AG20443 (cell line): ENCODE measurements at places on chromosomes 2 and 18.
A peak's percentile ranks its signal among the peaks of the same experiment; 100 is the strongest.

DNA sequence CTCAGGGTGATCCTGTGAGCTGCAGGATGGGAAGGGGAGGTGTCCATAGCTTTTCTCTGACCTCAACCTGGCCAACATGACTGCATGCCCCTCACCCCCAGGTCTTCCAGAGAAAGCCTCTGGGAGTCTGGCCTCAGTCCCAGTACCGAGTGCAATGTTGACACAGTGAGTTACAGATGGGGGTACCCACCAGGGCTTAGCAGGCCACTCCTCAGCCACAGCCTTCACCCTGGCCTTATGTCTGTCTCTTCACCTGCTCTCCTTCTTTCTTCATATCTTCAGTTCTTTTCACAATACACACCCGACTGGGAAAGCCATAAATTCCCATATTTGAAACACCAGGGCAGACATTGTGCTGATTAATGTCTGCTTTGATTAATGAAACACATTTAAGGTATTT, 33.5 kb downstream of the AOX1 start:
- no peak for DNase-seq

DNA sequence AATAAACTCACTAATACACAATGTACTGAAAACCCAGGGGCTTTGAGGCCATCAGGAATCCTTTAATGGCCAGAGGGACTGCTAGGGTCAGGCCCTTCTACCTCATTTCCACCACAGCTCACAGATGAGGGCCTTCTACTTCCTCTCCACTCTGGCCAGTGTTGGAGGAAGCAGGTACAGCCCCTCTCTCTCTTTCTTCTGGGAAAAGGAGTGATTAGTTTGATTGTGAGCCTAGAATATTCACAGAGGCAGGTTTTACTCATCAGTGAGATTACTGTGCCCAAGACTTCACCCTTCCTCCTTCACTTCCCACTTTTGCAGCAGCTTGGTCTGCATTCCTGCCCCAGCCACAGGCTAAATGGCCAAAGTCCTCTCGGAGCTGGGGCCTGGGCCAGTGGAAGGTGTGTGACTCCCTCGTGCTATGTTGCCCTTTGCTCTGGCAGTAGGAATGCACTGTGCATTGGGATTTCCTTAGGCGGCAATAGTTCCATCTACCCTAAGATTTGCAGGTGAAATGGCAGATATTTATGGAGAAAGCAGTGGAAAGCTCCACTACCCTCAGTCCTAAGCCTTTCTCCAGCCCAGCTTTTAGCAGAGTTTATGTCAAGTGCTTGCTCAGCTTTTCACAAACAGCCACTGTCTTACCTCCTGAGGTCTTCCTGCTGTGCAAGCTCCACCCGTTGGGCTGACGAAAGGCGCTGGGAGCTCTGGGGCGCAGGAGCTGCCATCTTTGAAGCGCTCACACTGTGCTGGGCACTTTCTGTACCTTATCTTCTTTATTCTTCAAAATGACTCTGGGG, 36.2 kb upstream of the YES1 start:
- no peak for DNase-seq

DNA sequence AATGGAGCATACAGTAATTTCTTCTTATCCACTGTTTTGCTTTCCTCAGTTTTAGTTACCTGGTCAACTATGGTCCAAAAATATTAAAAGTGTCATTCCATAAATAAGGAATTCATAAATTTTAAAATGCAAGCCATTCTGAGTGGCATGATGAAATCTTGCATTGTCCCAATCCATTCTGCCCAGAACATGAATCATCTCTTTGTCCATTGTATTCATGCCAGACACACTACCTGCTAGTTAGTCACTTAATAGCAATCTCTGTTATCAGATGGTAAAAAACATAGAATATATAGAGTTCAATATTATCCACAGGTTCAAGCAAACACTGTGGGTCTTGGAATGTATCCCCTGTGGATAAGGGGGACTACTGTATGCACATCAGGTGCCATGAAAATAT, 872.2 kb upstream of the NXPH2 start:
- DNase-seq = no peak

- no peak for DNase-seq
These were observed 21.1 kb downstream of the NBAS start for GRCh38 chr2:15539999-15540398.

DNA sequence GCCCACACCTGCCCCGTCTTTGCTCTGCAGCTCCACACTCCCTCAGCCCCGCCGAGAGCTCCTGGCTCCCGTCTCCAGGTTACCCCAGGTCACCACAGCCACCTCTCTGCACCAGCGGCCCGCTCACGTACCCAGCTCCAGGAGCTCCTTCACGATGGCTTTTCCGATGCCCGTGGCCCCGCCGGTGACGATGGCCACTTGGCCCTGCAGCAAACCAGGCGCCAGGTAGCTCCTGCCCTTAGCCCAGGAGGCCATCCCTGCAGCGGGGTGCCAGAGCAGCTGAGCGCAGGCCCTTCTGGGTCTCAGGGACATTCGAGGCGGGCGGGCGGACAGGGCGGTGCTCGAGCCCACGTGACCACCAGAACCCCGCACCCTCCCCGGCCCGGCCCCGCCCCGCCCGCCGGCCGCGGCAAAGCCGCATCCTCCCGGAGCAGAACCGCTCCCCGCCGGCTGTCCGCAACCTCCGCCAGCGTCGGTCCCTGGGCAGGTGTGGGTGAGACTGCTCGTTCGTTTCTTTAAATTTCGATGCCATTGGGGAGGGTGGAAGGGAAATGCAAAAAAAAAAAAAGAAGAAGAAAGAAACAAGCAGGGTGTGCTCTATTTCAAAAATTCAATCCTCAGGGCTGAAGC, at the start of the genes PECR and TMEM169:
Gene PECR, minus strand, starts transcription at position 323 of the 630 bp plus-strand sequence. Its CDS starts 68 bp downstream, at position 255.
Gene TMEM169, plus strand, starts transcription at position 433 of the 630 bp plus-strand sequence. CDS start 14,045 bp downstream, outside the sequence.
- peak; percentile 97 for DNase-seq

DNA sequence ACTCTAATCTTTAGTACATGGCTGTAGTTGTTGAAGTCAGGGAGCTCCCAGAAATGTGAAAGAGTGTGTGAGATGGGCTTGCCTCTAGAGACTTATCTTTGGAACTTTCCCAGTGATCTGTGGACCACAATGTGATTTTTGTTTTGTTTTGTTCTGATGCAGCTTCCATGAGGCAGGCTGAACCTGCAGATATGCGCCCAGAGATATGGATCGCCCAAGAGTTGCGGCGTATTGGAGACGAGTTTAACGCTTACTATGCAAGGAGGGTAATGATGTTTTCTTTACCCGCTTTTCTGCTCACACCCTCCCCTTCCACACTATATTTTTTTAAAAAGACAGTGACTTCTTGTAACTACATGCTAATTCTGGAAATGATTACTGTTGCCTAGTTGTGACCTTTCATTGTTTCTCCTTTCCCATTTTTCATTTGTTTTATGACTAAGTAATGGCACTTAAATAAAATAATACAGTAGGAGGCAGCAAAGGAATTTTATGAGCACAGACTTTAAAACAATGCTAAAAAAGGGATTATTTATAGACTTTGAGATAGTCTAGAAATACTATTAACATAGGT, 29.3 kb downstream of the BCL2L11 start:
- DNase-seq = no peak

GRCh38 chr2:207160115-207160514, 5.6 kb downstream of the KLF7 start:
- no peak for DNase-seq

GRCh38 chr2:139790807-139791752, 1010.9 kb upstream of the NXPH2 start:
- peak; percentile 11 for DNase-seq

- no peak for DNase-seq
These were observed 58.9 kb upstream of the GATA6 start for GRCh38 chr18:22110461-22110924.

GRCh38 chr2:229528846-229529245, 185.5 kb downstream of the DNER start:
- DNase-seq = no peak

GRCh38 chr2:239629926-239630617, 229.3 kb upstream of the HDAC4 start:
- peak; percentile 56 for DNase-seq

GRCh38 chr2:71685073-71685848, 231.9 kb downstream of the DYSF start:
- no peak for DNase-seq

DNA sequence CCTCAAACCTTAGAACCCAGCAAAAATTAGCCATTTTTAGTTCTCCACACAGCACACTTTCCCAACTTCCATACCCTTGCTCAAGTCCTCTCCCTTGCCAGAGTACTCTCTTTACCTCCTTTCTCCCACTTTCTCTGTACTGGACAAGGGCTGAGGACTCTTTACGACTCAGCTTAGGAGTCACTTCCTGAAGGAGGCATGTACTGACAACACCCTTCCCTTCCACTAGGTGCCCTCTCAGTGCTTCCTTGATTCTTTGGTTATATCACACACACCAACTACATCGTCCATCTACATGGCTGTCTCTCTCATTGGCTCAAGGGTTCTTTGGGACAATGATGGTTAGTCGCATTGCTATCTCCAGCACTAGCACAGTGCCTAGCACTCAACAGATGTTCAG, 5.2 kb upstream of the C18orf63 start:
- DNase-seq = peak; percentile 48

DNA sequence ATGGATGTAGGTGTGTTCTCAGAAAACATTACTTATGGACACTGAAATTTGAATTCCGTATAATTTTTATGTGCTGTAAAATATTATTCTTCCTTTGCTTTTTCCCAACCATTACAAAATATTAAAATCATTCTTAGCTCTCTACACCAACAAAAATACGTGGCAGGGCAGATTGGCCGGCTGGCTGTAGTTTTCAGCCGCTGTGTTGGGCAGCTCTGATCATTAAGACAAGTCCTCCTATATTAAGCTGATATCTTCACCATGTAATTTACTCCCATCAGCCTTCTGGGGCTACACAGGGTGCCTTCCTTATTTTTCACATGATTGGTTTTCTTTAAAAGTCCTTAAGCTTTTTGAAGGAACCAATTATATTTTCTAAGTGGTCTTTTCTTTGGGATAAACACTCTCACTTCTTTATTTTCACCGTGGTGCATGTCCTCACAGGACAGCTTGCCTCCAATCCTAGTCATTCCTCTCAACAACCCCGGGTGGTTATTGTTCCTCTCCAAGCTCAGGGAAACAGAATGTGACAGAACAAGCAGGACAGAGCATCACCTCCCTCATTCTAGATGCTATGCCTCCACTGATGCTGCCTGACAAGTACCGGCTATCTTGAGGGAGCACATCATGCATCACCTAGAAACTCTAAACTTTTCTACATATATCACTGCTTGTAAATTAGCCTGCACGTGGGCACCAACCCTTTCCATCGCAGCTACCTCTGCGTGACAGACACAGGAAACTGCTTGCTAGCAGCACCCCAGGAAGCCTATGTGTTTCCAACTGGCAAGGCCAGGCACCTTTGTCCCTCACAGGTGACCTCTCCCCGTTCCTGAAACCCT, 362.3 kb downstream of the MYCN start:
- DNase-seq = no peak

- DNase-seq = no peak
These were observed 38.4 kb downstream of the CALCRL start for GRCh38 chr2:187409682-187410081.

GRCh38 chr2:33236482-33237385, 239.7 kb upstream of the RASGRP3 start:
- peak; percentile 15 for DNase-seq

DNA sequence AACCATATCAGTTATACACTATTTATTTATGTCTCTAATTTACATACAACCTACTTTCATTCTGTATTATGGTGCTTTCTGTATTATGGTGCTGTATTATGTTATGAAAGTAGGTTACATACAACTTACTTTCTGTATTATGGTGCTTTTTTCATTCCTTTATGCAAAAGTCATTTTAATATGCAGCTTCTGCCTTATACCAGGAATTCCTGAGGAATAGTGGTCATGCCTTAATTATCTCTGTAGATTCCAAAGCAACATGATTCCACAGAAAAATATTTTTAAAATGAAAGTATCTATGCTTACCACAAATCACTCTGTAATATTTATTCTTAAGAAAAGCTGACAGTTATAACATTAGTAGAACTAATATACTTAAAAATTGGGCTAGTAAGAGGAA, 922.0 kb upstream of the NRXN1 start:
- DNase-seq = no peak

DNA sequence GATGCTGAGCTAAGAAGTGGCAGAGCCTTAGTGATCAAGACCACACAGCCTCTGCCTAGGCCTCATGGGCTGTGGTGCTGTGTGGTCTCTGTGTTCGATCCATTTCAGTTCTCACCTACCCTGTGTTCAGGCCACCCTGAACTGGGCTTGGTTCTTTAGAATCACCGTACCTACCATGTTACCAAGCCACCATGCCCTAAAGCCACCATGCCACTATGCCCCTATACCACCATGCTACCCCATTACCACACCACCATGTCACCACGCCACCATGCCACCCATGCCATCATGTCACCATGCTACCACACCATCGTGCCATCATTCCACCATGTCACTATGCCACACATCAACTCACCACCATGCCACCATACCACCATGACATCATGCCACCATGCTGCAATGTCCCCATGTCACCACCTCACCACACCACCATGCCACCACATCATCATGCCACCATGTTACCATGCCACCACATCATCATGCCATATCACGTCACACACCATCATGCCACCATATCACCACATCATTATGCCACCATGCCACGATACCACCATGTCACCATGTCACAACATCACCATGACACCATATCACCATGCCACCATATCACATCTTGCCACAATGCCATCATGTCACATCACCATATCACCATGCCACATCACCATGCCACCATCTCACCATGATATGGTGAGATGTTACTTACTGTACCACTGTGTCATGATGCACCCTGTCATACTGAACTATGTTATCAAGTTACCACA, 191.0 kb upstream of the ARL4C start:
- no peak for DNase-seq

- no peak for DNase-seq
These were observed 172.6 kb upstream of the PXDN start for GRCh38 chr2:1916881-1917280.

GRCh38 chr2:208285853-208286252, 19.8 kb downstream of the PIKFYVE start:
- DNase-seq = no peak

GRCh38 chr2:172229125-172229524, 126.4 kb upstream of the DLX2 start:
- DNase-seq = no peak

GRCh38 chr18:57951117-57951796, 92.8 kb upstream of the NEDD4L start:
- DNase-seq = no peak

- DNase-seq = no peak
These were observed 162.4 kb upstream of the MYT1L start for GRCh38 chr2:2493496-2493895.

- peak; percentile 75 for DNase-seq
These were observed 80.1 kb downstream of the PLA2R1 start for GRCh38 chr2:159982270-159982669.

DNA sequence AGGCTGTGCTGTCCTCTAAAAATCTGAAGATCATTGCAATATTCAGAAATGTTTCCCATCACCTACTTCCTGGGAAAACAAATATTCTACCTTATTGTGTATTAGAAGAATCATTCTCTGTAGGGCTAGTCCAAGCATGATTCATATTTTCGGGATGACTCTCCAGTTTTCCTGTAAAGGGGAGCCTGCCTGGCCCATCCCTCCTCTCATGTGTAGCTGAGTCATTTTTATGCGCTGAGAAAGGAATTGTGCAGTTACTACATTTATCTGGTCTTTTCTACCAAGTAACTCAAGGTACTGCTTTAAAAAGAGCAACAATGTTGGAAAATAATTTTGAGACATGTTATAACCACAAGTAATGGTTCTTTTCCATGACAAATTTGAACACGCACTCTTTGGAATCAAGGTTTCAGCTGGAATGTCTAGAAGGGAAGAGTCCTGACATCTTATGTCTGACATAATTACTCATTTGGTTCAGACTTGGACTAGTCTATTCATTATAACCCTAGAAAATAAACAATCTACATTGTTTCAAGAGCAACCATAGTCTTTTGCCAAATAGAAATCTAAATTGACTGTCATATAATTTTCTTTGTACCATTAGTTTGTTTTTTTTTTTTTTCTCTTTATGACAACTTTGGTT, 6.6 kb downstream of the DSG3 start:
- no peak for DNase-seq
